Heart left ventricle (tissue), 16 donors: ENCODE measurements at places on chromosomes 1 and 21. TPM values are rescaled to one million over a fixed set of nuclear protein-coding genes. Genes with fewer than 3 reads are reported as not detected.

Gene SELP
- 6.5 TPM for total RNA-seq

Gene C1QTNF12
- total RNA-seq = 0.83 TPM

Gene CIART
- 5.5 TPM for total RNA-seq

Gene C1QA
- total RNA-seq = 355 TPM

Gene OSCP1
- 6.1 TPM for total RNA-seq

Gene KCNE1
- total RNA-seq = 11.1 TPM

Gene CLCA1
- 0.07 TPM for total RNA-seq

Gene ADAMTS1
- total RNA-seq = 42.4 TPM

Gene STIL
- total RNA-seq = 1.2 TPM

Gene NTMT2
- 1.8 TPM for total RNA-seq

Gene C1orf141
- not detected for total RNA-seq

DNA sequence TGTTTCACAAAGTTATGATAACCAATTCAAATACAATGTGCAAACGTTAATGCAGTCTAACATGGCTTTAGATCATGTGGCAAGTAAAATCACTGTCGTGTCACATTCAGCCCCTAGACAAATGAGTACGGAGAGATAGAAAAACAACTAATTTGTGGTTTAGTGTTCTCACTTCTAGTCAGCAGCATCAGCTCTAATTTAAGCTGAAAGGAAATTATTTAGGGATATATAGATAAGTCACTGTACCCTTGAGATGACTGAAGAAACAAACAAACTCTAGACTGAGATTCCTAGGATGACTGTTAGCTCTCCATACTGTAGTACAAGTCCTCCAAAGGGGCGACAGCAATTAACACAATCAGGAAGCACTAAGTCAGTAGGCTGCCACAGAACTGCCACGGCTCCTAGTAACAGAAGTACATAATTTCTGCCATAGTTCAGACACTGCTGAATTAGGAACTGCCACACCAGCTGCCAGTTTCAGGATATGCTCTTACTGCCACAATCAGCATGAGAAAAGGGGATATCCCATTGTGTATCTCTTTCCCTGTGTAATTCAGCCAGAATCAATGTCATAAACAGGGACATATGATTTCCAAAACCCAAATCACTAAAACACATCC, 150.4 kb upstream of the NEGR1 start:
- DNase-seq = no peak

DNA sequence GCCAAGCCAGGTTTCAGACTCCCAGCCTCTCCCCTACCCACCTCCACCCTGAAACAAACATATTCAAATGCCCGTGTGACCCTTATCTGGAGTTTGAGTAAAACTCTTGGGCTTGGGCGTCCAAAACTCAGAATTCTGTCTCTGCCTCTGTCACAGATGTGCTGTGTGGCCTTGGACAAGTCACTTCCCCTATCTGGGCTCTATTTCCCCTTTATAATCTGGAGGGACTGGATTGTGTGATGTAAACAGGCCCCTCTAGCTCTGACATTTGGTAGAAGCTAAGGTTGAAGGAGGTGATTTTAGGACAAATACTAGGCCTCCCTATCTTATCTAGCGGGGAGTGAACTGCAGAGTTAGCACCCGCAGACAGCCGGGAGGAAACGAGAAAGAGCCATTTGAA, 67.5 kb downstream of the IGSF21 start:
- DNase-seq = no peak

- DNase-seq = no peak
Observed at GRCh38 chr1:211198880-211199279, 60.3 kb upstream of the RCOR3 start.

DNA sequence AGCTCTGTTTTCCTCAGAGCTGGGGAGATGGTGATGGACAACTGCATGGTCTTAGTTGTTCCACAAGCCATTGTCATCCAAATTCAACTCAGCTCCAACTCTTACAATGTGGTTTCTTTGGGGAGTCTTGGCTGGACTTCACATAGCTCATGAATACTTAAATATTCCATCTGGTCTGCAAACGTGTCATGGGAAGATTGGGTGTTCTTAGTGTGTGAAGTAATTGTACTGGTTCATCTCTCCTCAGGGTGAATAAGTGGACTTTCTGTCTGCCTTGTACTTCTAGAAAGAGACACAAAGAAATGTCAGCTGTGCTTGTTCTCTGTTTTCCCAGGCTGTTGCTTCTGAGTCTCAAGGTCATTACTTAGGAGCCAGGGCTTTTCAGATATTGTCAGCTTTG, 106.6 kb downstream of the VPS13D start:
- no peak for DNase-seq

- DNase-seq = no peak
Observed at GRCh38 chr1:8422510-8423268, 104.8 kb downstream of the SLC45A1 start.

DNA sequence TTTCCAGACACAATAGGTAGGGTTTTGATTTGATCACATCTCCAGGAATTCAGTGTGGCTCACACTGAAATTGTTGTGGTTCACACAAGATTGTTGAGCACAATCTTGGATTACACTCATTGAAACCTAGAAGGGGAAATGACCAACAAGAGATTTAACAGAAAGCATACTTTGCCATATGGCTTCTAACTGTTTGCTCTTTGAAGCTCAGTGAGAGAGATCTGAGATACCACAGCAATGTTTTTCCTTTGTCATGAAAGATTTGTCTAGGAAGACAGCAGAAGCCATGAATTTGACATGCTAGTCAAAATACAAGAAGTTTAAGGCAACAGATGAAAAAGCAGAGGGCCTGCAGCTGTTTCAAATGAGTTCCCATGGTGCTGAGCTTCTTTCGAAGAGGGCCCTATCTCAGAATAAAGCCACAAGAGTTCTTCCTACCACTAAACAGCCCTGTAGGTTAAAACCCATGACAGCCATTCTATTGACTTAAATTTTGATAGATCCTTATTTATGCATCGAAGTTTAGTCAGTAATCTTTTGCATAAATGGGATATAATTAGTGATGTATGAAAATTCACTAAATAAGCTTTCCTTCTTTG, 650.4 kb downstream of the LTN1 start:
- DNase-seq = no peak

DNA sequence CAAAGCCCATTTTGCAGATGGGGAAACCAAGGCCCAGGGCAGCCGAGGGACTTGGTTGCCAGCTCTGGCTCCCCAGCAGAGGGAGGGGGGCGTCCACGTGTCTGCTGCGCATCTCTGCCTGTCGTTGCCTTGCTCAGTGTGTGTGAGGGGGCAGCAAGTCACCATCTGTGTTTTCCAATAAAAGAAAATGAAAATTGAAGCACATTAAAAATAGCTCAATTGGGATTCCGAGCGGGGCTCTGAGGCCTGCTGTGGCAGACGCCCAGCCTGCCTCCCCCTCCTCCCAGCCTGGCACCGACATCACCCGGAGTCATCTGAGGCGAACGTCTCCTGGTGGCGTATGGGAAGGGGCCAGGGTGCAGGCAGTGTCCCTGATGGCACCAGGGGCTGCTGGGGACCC, 51.2 kb downstream of the EPHB2 start:
- no peak for DNase-seq

GRCh38 chr21:43339668-43340067, 87.3 kb downstream of the SIK1 start:
- DNase-seq = peak; percentile 51

- no peak for DNase-seq
Observed at GRCh38 chr1:65372557-65372956, 47.9 kb upstream of the LEPR start.

DNA sequence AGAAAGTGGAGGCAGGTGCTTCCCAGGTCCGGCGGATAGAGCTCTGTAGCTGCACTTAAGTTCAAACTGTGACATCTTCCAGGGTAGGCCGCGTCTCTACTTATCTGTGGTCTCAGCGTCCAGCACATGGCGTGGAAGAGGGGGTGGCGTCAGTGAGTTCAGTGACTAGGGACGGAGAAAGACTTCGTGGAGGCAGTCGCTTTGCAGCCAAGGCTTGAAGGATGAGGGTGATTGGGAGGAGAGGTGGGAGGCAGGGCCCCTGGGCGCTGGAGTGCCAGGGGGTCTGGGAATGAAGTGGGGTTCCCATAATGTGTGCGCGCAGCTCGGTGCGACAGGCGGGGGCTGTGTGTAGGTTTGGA, 444 bp upstream of the AGO1 start:
- DNase-seq = no peak

DNA sequence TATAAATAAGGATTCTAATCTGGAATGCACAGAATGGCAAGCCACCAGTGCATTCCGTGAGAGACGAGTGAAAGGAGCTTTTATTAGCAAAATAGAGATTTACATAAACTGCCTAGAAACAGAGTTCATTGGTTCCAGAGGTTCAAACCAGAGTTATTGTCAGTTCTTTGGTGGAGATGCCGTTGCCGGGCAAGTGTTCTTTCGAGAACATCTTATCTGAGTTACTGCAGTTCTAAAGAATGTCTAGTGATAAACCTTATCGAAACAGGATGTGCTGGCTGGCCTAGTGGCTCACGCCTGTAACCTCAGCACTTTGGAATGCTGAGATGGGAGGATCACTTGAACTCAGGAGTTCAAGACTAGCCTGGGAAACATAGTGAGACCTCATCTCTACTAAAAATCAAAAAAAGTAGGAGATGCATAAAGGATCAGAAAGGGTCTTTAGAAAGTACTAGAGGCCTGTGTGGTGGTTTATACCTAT, 19.9 kb upstream of the EVI5 start:
- peak; percentile 75 for DNase-seq

- DNase-seq = peak; percentile 0
Observed at GRCh38 chr1:46503421-46503820, 13.8 kb downstream of the DMBX1 start.

- no peak for DNase-seq
Observed at GRCh38 chr1:224867715-224868114, 61.8 kb upstream of the DNAH14 start.

DNA sequence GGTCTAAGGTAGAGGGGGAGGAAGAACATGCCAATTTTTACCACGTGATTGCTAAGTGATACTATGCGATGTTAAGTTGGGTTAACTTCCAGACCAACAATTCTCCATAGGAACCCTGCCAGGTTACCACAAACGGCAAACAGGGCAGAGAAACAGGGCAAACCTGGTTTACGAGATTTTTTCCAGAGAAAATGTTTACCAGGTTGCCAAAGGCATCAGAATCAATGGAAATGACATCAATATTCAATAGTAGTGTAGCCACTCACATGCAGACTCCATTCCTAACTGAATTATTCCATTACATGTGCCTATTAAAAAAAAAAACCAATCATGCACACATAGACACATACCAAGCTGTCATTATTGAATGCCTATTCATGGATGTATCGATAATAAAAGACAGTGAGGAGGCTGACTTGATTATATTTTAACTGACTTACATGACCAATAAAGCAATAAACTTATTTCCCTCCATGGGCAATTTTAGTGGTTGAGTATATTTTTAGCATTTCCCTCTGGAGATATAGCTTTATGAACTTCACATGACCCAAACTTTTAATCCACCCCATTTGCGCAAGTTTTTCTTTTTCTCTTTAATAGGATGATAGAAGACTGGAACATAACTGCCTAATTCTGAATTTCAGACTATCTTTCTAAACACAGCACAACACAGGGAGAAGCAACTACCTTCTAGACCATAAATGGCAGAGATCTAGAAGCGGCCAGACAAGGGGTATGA, 40.5 kb upstream of the KCNE1 start:
- DNase-seq = no peak

DNA sequence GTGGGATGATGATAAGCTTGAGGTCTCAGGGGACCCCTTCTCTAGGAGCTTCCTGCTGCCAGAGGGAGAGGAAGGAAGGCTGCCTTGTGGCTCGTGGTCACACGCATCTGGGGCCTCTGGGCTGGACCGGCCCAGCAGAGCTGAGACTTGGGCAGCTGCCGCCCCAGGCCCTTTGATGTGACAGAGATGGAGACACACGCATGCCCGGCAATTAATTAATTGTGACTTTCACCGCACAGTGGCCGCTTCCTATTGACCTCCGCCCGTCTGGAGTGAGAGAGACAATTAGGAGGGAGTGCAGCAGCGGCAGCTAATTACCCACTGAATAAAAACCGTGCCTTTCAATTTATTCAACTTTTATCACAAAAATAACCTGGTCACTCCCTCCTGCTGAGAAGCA, 16.6 kb upstream of the C1QA start:
- no peak for DNase-seq

- DNase-seq = no peak
Observed at GRCh38 chr1:29948581-29948980, 712.3 kb downstream of the PTPRU start.

DNA sequence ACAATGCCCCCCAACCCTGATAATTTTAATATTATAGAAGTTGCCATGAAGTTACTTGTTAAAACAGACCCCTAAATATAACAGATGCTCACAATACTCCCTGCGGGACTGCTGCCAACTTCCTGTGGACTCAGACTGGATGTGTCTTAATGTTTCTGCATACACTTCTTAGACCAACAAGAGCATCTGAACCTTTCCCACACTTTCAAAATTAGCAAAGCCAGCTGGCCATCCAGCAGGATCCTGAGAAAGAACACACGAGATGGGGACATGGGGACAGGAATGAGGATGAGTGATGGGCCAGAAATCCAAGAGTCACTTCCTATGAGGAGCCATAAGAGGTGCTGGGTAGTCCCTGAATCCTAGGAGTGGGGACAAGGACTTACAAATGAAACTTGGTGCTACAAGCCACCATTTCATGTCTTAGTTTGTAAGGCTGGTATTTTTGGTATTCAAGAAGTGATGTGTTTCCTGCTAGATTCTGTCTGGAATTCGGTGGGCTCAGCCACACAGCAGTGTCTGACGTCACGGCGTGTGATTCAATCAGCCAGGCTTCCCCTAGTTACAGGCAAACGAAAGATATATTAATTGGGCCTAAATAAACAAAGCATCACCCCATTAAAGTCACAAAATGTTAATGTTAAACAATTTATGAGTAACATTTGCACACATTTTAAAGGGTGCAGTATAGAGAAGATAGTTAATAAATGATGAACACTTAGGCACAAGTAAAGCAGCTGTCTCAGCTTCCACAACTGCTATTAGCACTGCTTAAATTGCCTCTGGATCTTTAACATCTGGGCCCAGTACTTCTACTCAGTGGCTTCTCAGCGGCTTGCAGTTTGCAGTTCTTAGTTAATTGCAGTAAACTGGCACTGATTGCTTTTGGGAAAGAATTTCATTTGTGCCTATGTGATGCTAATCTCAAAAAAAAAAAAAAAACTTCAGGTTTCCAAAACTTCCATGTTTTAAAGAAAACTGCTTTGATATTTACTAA, 41.2 kb upstream of the RGS8 start:
- peak; percentile 52 for DNase-seq

GRCh38 chr1:39563669-39564068, 12.9 kb downstream of the PABPC4 start:
- no peak for DNase-seq
